ENCODE measurements at places on chromosomes 1 and 21.

DNA sequence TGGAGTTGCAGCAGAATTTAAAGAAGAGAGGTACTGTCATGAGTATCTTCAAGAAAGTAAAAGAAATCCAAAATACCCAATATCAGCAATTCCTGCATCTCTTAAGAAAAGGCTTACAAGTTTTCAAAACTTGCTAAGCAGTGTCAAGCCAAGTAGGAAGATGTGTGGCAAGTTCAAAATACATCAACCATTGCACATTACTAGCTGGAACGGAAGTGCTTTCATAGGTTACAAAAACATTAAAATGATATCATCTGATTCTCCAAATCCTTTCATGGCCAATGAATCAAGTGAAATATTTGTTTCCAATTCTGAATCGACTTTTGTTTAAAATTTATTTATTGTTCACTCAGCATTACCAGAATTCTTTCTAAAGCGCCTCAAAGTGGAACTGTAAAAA lies 5.7 kb upstream of the ABCA4 start:
- no peak for DNase-seq

DNA sequence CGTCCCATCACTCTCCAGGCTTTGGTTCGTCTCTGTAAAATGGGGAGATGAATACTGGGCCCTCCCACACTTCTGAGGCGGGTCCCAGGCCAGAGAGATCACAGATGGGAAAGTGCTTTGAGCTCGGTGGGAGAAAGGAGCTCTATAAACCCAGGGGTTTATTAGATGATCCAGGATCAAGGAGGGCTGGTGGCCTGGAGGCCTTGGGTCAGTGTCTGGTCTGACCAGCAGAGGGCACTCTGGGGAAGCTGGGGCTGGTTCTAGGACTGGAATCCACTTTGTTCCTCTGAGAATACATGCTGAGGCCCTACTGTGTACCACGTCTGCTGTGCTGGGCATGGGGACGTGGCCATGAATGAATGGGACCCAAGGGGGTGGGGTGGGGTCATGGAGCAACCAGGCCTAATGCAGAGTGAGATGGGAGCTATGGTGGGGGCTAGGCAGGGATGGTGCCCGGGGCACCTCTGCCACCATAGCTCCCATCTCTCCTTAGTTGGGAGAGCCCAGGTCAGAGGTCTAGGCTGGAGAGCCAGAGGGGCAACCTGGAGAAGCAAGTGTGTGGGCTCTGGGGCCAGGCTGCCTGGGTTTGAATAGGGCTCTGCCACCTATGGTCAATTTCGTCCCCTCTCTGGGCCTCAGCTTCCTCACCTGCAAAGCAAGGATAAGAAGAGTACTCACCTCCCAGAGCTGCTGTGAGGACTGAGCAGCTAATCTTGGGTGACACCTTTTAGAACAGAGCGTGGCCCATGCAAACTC lies 9.0 kb upstream of the FAM131C start:
- peak; percentile 72 for DNase-seq

GRCh38 chr1:209505044-209505443 lies 78.5 kb upstream of the CAMK1G start:
- DNase-seq: no peak

GRCh38 chr1:224736619-224737352 lies 120.7 kb downstream of the CNIH3 start:
- peak; percentile 68 for DNase-seq

GRCh38 chr21:34187935-34188334 lies 114.6 kb downstream of the MRPS6 start:
- no peak for DNase-seq

DNA sequence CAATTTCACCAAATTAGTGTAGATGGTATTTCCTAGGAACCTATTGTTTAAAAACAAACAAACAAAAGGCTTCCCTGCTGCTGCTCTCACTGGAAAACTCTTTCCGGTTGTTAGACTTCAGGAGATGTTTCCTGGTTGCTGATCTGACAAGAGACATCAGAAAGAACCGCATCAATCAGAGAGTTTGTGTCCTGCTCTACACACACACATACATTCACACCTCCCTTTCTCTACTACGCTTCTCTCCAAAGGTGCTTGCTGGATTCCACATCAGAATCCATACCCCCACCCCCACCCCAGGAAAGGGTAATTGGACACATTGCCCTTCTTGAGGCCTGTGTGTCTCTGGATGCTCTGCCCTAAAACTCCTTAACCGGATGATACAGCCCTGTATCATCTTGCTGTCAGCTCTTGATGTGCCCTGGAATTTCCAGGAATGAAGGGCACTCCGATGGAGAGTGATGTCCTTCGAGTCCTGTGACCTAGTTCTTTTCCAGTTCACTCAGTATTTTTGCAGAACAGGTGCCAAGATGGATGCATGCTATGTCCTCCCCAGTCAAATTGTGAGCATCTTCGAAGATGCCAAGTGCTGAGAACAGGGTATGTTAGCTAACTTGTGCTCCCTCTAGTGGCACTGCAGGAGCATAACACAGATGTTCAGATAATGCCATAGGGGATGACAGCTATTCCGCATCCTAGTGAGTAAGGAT lies 113.7 kb upstream of the SLC35F3 start:
- peak; percentile 46 for DNase-seq

DNA sequence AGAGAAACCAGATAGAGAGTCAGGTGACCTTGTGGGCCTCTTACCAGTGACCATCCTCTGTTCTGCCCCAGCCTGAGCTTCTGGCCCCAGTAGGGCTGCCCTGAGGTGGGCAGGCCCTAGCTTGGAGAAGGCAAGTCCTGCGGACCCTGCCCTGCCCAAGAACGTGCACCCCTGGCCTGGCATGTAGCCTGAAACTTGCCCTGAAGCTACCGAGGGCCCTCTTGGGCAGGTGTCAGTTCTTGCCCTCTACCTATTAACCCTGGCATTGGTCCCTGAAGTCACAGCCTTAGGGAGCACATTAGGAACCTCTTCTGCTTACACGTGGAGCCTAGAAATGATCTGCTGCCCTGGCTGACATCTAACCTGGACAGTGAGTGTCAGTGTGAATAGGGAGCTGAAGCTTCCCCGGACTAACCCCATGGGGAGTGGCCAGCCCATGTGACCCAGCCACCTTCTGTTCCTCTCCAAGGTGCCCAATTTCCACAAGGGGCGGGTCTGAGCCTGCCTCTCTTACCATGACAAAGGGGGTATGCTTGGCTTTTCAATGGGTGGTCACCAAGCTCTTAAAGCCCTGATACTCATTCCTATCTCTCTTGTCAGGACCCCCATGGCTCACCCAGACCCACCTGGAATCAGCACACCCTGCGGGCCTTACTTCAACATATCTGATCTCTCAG lies 163.0 kb downstream of the ZSCAN20 start:
- DNase-seq: no peak

GRCh38 chr1:199273837-199274379 lies 635.1 kb downstream of the PTPRC start:
- no peak for DNase-seq

DNA sequence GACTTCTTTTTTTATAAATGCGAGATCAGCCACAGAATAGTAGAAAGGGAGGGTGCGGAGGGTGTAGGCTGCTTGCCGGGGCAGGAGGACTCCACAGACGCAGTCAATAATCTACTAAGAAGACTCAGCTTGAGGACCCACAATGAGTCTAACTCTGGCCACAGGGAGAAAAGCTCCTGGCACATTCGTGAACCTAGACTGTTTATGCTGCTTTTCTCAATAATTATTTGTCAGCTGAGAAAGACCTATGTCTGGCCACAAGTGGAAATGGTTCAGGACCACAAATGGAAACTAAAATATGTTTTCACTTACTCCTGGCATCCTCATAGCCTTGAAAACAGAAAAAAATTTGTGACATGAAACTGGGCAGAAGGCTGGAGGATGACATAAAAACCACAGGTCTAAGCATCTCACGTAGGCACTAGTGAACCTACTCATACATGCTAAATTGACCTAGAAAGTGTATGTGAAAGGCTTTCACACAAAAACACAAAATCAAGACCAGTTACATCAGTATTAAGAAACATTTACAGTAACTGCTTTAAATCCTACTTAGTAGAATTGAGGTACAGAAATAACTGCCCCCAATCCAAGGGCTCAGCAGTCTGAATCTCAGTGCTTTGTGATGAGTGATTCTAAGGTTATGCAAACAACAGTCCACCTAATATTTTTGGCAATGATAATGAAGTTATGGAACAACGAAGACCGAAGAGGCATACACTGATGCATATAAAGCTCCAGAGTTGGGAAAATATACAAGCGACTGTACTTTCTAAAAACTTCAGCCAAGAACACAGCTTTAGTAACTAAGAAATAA lies 159.5 kb downstream of the SLC45A1 start:
- no peak for DNase-seq

- no peak for DNase-seq
Observed at GRCh38 chr1:46134660-46135331, 2.4 kb upstream of the PIK3R3 start.

DNA sequence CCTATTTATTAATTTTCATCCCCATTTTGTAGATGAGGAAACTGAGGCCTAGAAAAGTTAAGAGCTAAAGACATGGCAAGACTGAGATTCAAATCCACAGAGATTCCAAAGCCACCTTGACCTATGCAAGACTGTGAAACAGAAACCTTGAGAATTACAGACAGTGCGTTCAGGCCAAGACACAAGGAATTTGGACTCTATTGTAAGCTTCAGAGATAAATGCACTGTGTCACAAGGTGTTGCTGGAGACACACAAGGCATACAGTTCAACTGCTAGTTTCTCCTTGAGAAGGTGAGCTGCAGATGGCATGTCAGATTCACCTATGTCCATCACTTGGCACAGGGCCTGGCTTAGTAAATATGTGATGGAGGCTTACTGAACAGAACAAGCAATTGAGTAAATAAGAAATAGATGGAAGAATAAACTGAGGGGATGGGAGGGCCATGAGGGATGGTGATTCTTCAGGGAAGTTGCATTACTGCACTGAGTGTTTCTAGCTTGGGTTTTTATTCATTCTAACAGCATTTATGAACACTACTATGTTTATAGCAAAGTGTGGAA lies 215.0 kb downstream of the DAB1 start:
- no peak for DNase-seq

GRCh38 chr21:18382141-18382540 lies 21.4 kb downstream of the TMPRSS15 start:
- no peak for DNase-seq

- DNase-seq: no peak
Observed at GRCh38 chr1:12279728-12280464, 50.1 kb downstream of the VPS13D start.

- no peak for DNase-seq
Observed at GRCh38 chr1:93172778-93173177, 7.4 kb downstream of the TMED5 start.

- peak; percentile 97 for DNase-seq
Observed at GRCh38 chr1:16206547-16207317, 5.7 kb downstream of the ARHGEF19 start.

- no peak for DNase-seq
Observed at GRCh38 chr1:224757508-224757907, 141.4 kb downstream of the CNIH3 start.

- no peak for DNase-seq
Observed at GRCh38 chr1:2155147-2155598, 39.4 kb downstream of the FAAP20 start.

DNA sequence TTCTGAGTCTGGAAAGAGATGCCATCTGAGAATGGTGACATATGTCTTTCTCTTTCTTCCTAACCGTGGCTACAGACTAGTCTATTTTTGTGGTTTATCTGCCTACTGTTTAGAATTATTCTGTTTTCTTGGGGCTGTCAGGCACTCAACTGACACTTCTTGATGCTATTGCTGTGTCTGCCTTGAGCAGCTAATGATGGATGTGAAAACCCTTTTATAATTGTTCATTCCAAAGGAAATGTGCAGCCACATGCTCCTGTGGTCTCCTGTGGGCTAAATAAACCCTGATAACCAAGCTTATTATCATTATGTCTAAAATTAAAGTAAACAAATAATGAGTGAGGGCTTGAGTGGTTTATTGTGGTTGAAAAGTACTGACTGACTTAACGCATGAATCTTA lies 52.7 kb upstream of the CXADR start:
- DNase-seq: no peak

DNA sequence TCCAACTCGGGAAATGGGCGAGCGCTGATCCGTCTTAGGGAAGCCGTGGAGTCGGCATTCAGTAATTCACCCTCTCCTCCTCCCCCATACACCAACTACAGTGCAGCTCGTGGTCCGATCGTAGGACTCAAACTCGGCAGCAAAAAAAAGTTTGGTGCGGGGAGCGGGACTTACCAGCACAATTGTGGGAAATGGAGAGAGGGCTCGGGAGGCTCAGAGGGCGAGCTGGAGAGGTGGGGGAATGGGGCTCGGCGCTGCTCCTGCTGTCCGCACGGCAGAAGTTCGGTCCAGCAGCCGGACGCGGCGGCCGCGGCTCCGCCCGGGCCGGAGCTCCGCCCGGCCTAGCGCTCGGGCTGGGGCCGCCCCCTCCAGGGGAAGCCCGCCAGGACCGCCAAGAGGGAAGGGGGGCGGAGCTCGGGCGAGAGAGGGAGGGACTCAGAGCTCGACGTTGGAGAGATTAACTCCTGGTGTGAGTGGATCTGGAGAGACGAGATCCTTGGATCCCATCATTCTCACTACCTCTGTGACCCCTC lies 676 bp upstream of the PIAS3 start:
- peak; percentile 87 for DNase-seq

DNA sequence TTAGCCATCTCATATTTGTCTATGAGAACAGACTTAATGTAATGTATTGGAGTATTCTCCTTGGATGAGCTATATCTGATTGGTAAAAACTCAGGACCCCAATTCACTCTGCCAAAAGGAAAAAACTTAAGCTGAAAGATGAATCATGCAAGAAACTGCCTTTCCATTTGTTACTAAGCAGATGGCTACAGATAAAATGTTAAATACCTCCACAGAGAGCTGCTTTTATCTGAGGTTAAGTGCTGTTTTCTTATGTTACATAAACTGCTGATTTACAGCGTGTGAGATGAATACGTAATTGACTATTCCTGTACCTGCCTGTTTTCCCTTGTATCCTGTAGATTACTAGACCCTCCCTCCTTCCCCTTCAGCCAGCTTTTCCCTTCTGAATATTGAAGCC lies 49.3 kb downstream of the CLCA4 start:
- DNase-seq: no peak

DNA sequence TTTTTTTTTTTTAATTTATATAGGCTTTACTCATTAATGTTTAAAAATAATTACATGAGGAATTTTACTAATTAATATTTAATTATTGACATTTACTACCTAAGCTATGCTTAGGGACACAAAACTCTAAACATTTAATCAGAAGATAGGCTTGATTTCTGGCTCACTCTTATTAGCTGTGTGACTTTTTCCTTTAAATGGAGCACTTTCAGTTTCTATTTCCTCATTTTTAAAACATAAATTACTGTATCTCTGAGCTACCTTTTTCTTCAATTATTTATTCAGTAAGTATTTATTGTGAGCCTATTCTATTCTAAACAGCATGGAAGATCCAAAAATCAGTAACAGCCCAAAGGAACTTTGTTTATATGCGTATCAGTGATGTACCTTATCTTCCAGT lies 40.5 kb downstream of the MAP3K7CL start:
- DNase-seq: no peak

Data from inflammatory macrophage (primary cell).